ENCODE measurements at places on chromosomes 4 and X.

DNA sequence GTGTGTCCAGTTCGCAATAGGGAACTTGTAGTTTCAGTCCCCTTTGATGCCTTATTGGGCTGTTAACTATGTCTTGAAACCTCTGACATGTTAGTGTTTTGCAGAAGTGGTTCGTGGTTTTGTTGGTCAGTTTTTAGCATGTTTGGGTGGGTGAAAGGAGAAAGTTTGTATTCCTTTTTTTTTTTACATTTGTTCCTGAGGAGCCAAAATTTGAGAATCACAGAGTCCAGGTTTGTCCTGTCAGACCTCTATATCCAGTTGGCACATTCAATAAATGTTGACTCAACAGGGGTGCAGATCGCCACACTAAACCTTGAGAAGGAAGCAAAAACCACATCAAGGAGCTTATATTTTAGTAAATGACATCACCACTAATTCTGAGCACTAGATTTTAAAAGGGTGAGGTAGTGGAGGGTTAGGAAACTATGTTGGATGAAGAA, 26.2 kb downstream of the DLG3 start:
- DNase-seq = no peak

GRCh38 chr4:123878976-123879375, 482.4 kb downstream of the SPRY1 start:
- no peak for DNase-seq

GRCh38 chrX:1137531-1137930, 74.9 kb downstream of the CRLF2 start:
- DNase-seq = no peak

GRCh38 chr4:89899152-89899551, 4.5 kb downstream of the MMRN1 start:
- DNase-seq = no peak

DNA sequence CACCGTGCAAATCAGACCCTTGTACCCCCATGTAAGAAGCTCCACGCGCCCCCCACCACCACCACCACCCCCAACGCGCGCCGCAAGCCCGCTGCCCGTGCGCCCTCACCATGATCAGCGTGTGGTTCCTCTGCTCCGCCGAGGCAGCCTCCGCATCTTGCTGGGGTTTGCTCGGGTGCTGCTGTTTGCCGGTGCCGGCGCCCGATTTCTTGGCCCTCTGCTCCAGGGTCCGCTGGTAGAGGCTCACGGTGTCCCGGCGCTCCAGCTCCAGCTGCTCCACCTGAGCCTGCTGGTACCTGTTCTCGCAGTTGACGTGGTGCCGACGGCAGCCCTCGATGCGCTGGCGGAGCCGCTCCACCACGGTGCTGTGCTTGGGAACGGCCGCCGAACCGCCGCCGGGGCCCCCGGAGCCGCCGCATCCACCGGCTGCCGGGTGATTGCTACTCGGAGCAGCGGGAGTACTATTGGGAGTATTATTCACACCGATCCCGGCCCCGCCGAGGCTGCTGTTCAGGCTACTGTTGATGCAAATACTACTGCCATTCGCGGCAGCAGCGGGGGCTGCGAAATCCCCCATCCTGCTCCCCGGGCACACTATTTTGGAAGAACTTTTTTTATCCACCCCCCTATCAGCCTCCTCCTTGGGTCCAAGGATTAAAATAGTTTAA, 1.1 kb downstream of the MAML3 start:
- DNase-seq = peak; percentile 21

DNA sequence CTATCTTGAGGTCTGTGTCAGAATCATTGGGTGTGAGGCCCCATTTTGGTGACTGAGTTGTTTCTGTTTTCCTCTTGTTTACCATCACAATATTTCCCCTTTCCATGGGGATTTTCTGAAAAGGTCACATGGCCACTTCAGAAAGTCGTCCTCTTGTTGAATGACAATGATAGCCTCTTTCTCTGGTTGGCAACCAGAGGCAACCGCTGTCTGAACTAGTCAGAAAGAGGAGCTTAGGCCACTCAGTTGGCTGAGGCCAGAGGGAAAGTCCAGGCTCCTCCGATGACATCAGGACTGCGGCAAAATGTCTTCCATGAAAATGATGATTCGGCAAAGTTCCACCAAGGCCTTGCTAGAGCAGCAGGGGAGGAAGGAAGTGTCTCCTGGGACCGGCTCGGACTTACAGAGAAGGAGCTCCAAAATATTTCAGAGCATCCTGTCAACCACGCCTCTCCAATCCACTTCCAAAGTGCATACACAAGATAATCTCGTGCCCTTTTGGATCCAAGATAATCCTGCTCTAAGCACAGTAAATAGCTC, 19.1 kb upstream of the RBM47 start:
- DNase-seq = no peak
